OCI-LY7 (cell line): ENCODE measurements at places on chromosomes 1 and 21.

DNA sequence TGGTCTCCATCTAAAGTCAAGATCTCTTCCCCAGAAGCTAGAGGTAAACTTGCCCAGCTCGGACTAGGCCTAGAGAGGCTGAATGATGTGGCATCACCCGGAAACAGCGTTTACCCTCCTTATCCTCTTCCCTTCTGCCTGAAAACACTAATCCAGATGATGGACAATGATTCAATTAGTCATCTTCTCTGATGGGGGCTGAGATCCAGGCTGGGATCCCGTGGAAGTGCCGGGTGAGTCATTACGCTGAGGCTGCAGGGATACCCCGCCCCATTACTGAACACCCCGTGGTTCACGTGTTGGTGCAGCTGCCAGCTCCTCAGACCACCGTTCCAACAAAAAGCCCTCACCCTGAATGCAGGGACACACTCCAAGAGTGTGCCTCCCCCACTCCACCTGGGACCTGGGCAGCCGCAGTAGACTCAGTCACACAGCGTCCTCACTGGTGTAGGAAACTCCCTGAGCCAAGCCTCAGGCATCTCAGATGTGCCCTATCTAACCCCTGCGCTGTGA, 2.0 kb downstream of the S100A6 start:
- DNase-seq = no peak

- no peak for DNase-seq
Observed at GRCh38 chr1:222798975-222799374, 15.9 kb upstream of the DISP1 start.

- no peak for DNase-seq
Observed at GRCh38 chr1:65190229-65190628, 42.2 kb downstream of the AK4 start.

GRCh38 chr1:101283443-101283842, 46.6 kb downstream of the S1PR1 start:
- DNase-seq = no peak

GRCh38 chr1:236172041-236172579, 29.8 kb downstream of the GPR137B start:
- DNase-seq = no peak

- no peak for DNase-seq
Observed at GRCh38 chr1:243738020-243738419, 112.0 kb downstream of the AKT3 start.
